Suprapubic skin (tissue), 4 donors: ENCODE measurements at places on chromosomes 4 and X. TPM values are rescaled to one million over a fixed set of nuclear protein-coding genes. Genes with fewer than 3 reads are reported as not detected.

ANOS1 gene
- total RNA-seq = 7.5 TPM

GRPR gene
- total RNA-seq = not detected

GRCh38 chrX:118530219-118530911 is 34.8 kb downstream of the DOCK11 start:
- no peaks in the 10 kb centered on the region for H3K27me3 ChIP-seq
- no peaks in the 10 kb centered on the region for H3K4me1 ChIP-seq
- H3K36me3 ChIP-seq = no peaks in the 10 kb centered on the region
- no peak for DNase-seq
- no peak overlapping the region for H3K4me3 ChIP-seq

XAGE2 gene
- not detected for total RNA-seq

- no peaks in the 10 kb centered on the region for H3K27me3 ChIP-seq
- H3K27ac ChIP-seq = no peak overlapping the region
- DNase-seq = no peak
- H3K36me3 ChIP-seq = peaks cover 12% of the 10 kb centered on the region
- no peaks in the 10 kb centered on the region for H3K4me1 ChIP-seq
Measured at GRCh38 chr4:17958181-17958580, 63.4 kb downstream of the LCORL start.

- H3K4me1 ChIP-seq = no peaks in the 10 kb centered on the region
- no peaks in the 10 kb centered on the region for H3K27me3 ChIP-seq
- H3K27ac ChIP-seq = no peak overlapping the region
- H3K4me3 ChIP-seq = no peak overlapping the region
Measured at GRCh38 chrX:72368796-72369195, 63.1 kb upstream of the CITED1 start.

GRCh38 chr4:30948653-30949052 is 228.5 kb downstream of the PCDH7 start:
- H3K36me3 ChIP-seq = no peaks in the 10 kb centered on the region
- peaks cover 23% of the 10 kb centered on the region for H3K4me1 ChIP-seq
- no peaks in the 10 kb centered on the region for H3K27me3 ChIP-seq
- H3K27ac ChIP-seq = no peak overlapping the region
- DNase-seq = no peak

DNA sequence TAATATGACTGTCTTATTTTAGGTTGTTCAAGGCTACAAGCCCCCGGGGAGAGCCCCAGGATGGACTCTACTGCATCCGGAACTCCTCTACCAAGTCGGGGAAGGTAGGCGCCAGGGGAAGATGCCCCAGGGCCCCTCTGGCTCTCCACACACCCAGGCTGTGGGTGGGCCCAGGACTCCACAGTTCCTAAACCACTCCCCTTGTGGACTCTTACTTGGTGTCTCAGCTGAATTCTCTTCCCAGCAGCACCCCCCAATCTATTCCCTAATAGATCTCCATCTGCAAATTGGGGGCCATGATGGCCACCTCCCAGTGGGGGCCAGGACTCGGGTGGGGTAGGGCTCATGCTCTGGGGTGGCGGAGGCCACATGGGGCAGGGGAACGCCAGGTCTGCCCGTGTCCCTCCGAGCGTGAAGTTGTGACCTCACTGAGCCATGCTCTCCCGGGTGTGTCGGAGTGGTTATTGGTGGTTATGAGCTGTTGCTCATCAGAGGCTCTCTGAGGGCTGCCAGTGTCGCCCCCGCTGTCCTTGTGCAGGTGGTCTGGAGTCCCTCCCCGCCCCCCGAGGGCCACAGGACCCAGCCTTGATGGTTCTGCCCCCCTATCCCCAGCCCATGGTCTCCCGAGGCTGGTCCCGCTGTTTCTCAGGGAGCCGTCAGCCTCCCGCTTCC is 11.2 kb upstream of the ADD1 start:
- DNase-seq = peak; percentile 53
- peaks cover 88% of the 10 kb centered on the region for H3K36me3 ChIP-seq
- H3K4me1 ChIP-seq = peaks cover 12% of the 10 kb centered on the region
- H3K4me3 ChIP-seq = no peak overlapping the region
- H3K27me3 ChIP-seq = no peaks in the 10 kb centered on the region

DNA sequence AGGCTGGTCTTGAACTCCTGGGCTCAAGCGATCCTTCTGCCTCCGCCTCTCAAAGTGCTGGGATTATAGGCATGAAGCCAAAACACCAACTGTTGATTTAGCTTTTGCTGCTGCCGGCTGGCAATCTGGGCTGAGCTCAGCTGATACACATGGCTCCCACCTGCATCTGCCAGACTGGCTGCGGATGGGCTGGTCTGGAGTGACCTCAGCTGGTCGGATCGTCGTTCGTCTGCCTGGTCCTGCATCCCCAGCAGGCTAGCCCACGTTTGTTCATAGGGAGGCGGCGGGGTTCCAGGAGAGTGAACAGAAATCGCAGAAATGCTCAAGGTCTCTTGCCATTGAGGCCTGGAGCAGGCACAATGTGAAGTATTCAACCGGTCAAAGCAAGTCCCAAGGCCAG is 74.4 kb upstream of the DDX3X start:
- DNase-seq = no peak
- no peaks in the 10 kb centered on the region for H3K4me1 ChIP-seq
- no peaks in the 10 kb centered on the region for H3K36me3 ChIP-seq
- H3K27me3 ChIP-seq = no peaks in the 10 kb centered on the region

DNA sequence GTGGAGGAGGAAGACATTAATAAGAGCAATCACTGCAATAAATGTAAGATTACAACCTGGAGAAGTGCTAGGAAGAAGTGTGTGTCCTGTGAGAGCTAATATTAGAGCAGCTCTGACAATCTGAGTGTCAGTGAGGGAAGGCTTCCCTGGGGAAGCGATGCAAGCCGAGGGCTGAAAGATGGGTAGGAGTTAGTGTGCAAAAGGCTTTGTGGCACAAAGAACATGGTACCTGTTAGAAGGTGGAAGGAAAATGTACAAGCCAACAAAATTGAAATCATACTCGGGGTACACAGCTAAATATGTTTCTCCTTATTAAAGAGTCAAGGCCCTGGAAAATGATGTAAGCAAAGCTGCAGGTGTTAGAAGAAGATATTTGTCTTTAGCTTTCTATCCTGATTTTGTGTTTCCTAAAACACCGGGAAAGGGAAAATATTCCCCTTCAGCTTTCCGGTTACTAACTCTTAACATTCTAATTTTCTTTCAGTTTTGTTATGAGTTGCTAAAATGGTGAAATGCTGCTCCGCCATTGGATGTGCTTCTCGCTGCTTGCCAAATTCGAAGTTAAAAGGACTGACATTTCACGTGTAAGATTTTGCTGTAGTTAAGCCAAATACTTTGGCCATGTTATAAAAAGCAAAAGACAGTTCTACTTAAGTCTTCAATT is 808 bp downstream of the THAP6 start:
- H3K4me3 ChIP-seq = peak overlapping the region; percentile 90
- no peak for DNase-seq
- H3K4me1 ChIP-seq = peaks cover 50% of the 10 kb centered on the region
- H3K36me3 ChIP-seq = peaks cover 11% of the 10 kb centered on the region
- peak overlapping the region; percentile 98 for H3K27ac ChIP-seq

XPNPEP2 gene
- total RNA-seq = 2.5 TPM

DNA sequence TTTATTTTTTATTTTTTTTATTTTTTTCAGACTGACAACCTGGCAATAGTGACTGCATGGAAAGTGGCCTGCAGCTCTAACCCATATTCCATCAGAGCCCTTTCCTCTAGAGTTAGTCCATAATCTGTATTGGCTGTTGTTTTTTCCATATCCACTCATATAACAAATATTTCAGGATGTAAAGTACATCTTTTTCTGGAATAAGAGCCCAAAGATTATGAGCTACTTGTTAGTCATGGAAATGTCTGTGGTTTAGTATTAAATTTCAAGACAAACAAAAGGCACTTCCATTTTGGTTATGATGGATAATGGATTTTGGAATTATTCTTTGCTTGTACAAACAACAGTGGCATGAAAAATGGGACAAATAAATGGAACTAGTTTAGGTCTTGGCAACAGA is 296.0 kb upstream of the HS3ST1 start:
- no peaks in the 10 kb centered on the region for H3K36me3 ChIP-seq
- DNase-seq = no peak
- H3K27ac ChIP-seq = no peak overlapping the region
- H3K4me1 ChIP-seq = no peaks in the 10 kb centered on the region

- no peaks in the 10 kb centered on the region for H3K36me3 ChIP-seq
- H3K27ac ChIP-seq = no peak overlapping the region
- DNase-seq = no peak
- H3K27me3 ChIP-seq = peaks cover 32% of the 10 kb centered on the region
Measured at GRCh38 chr4:1771555-1772305, 21.4 kb upstream of the FGFR3 start.
